ENCODE measurements at places on chromosomes 12 and 14. TPM values are rescaled to one million over a fixed set of nuclear protein-coding genes. Genes with fewer than 3 reads are reported as not detected.

DNA sequence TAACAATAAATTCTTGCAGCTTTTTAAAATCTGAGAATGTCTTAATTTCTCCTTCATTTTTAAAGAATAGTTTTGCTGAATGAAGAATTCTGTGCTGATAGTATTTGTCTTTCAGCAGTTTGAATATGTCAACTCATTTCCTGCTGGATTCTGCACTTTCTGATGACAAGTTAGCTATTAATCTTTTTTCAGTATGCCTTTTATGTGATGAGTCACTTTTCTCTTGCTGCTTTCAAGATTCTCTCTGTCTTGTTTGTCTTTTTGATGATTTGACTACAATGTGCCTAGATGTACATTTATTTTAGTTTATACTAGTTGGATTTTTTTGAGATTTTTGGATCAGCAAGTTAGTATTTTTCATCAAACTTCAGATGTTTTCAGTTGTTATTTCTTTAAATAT is 87.9 kb upstream of the AVPR1A start:
- no peak for DNase-seq

DNA sequence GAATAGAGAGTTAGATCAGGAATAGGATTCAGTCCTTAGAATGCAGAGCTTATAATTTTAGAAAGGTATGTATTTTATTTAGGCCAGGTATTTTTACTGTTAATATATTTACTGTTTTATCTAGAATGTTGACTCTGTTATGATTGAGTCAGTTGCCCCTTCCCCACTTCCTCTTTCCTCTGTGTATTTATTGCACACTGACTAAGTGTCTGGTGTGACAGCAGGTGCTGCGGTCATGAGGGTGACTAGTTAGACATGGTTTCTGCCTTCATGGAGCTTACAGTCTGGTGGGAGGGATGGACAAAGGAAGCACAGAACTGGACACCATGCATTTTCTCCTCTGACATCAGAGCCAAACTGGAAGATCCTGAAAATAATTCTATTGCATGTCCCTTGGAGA is 159.8 kb downstream of the CACNA1C start:
- no peak for DNase-seq

DNA sequence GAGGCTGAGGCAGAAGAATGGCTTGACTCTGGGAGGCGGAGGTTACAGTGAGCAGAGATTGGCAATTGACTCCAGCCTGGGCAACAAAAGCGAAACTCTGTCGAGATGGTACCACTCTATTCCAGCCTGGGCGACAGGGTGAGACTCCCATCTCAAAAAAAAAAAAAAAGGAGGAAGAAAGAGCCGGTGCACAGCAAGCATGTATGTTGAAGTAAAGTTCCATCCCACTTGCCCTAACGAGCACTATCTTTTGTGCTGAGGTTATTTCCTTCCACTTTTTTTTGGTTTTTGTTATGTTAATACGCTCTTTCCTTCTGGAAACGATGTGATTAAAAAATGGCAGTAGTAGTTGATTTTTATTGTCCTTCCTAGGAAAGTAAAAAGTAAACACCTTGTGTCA is 19.5 kb upstream of the GOLGA5 start:
- DNase-seq, result no peak

DNA sequence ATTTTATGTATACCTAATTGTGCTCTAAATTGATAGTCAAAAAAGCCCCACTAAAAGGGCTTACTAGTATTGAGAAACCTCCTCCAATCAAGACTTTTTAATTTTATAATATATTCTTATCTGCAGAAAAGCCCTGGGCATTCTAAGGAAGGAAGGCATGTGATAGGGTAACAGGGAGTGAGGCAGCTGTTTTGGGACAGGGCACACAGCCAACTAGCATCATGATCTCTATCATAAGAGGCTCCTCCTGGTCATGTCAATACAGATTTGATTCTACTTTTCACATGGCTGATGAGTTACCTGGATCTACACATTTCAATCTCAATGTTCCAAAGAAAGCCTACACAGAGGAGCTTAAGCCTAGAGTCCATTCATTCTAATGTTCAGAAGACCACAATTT is 9.1 kb downstream of the ADAM20 start:
- DNase-seq, result no peak

GRCh38 chr12:8886502-8887284 is 27.6 kb upstream of the PHC1 start:
- no peak for DNase-seq

- no peak for DNase-seq
Observed at GRCh38 chr14:23727566-23728335, 91.6 kb downstream of the DHRS2 start.

DNA sequence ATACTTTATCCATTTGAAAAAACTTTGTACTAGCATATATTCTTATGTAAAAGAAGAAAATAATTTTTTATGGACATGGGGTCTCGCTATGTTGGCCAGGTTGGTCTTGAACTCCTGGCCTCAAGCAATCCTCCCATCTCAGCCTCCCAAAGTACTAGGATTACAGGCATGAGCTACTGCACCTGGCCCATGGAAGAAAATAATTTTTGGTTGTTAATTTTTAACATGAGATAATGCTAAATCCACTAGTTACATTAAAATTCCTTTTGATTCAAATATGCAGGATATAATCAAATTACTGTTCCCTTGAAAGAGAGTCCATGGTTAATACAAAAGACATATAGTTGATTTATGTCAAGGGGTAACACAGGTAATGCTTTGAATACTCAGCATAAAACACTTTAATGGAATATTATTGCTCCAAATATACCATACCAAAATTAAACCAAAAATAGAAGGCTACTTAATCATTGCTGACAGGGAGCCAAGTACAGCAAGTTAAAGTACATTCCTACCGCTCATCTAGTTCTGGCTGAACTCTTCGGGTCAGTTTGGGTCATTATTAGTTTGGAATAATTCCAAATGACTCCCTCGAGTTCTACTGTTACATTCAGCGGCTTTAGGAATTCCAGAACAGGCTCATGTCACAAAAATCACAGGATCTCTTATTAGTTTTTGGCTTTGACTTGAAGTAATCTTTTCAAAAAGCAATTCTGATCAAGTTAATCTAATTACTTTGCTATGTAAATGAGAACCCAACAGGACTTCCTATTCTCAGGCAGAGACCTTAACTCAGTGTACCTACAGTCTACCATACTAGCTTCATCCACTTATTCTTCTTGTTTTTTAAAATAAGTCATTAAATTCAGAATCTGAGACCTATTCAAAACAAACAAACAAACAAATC is 6.1 kb downstream of the SOS2 start:
- DNase-seq, result no peak

DNA sequence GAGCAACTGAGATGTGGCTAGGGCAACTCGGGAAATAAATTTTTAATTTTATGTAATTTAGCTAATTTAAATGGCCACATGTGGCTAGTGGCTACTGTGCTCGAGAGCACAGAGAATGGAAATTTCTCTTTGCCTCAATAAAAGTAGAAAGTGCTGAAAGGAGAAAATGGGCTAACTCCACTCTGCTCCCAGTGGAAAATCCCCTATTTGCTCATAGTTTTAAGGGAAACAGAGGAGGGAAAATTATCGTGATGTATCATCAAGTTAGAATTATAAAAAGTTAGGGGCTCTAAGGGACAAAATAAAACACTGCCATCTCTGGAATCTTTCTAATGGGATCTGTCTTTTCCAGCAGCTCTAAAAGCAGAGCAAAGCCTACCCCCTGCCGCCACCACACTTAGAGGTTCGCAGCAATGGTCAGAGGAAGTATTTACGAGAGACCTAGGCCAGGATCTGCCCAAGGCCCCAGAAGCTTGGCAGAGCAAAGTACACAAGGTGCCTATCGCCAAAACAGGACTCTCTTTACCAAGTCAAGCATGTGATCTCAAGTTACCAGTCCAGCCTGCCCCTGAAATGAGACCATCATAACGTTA is 220.7 kb downstream of the PPM1H start:
- DNase-seq, result no peak

DNA sequence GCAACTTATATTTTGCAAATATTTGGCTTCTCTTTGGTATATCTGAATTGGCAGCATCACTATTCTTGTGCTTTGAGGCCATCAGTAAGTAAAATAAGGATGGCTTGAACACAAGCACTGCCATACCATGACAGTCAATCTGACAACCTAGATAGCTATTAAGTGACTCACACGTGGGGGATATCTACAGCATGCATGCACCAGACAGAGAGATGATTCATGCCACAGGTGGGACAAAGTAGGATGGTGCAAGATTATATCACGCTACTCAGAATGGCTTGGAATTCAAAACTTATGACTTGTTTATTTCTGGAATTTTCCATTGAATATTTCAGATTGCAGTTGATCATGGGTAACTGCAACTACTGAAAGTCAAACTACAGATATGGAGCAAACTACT is 675.6 kb upstream of the MDGA2 start:
- no peak for DNase-seq

GRCh38 chr12:1533205-1533601 is 61.2 kb downstream of the FBXL14 start:
- DNase-seq, result no peak

DNA sequence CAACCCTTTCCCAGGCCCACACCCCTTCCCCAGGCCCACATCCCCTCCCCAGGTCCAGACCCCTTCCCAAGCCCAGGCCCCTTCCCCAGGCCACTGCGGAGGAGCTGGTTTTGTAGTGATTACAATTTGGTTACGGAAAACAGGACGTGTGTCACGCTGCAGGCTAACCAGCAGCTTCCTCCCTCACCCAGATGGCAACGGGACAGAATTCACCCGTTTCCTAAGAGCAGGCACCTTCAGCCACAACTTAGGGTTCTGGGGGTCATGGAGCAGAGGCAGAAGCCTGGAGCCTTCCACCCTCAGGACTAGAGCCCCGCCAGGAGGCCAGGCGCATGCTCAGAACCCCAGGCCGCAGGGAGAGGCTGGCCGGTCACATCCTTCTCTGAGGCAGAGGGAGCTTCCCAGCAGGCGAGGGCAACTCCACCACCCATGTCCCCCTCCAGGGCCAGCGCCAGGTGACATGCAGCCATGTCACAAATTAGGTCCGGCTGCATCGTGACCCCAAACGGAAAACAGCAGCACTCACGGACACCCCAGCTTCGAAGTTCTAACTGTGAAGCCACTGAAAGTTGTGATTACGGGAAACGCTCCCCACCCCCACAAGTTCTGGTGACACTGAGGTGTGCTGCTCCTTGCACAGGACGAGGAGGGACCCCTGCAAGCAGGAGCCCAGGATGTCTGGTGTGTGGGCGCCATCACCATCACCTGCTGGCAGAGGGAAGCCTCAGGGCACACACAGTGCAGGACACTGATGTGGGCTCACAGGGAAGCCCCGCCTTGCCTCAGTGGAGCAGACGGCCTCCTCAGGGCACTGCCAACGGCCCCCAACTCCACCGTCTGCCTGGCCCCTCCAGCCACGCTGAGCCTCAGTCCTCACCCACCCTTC is 7.7 kb downstream of the BRF1 start:
- DNase-seq, result no peak

GRCh38 chr14:88243946-88244345 is 79.1 kb downstream of the KCNK10 start:
- no peak for DNase-seq

- no peak for DNase-seq
Observed at GRCh38 chr12:27984275-27984674, 11.7 kb upstream of the PTHLH start.

GRCh38 chr14:32623300-32624093 is 294.4 kb downstream of the AKAP6 start:
- DNase-seq, result no peak

Gene RNASE7
- total RNA-seq, result not detected

Gene SERPINA12
- not detected for total RNA-seq

Gene ALDH2
- 195 TPM for total RNA-seq

Gene CCDC38
- 0.17 TPM for total RNA-seq

Gene FIGNL2
- 0.33 TPM for total RNA-seq

Gene MYRFL
- total RNA-seq, result not detected

Gene FAM186B
- total RNA-seq, result 0.17 TPM

Gene TPPP2
- total RNA-seq, result not detected

Measured in esophagus muscularis mucosa (tissue), 4 donors.